A549 treated with dexamethasone at 1 μM for 4 hours (cell line): ENCODE measurements at places on chromosomes 7 and 10. TPM values are rescaled to one million over a fixed set of nuclear protein-coding genes. Genes with fewer than 3 reads are reported as not detected.

The STK31 gene
- total RNA-seq = 0.59 to 0.90 TPM (median 0.80 TPM) in 5 replicates

The VCL gene
- total RNA-seq = 174 to 265 TPM (median 230 TPM) in 5 replicates

The ECHDC3 gene
- total RNA-seq = 8.3 to 10.3 TPM (median 8.7 TPM) in 5 replicates

The IMPDH1 gene
- 112 to 160 TPM (median 154 TPM) in 5 replicates for total RNA-seq

The CYP2C9 gene
- not detected in 5 replicates for total RNA-seq
